ENCODE measurements at places on chromosomes 11 and 22.

- no peak for DNase-seq
These were observed 39.0 kb downstream of the ADAMTS8 start for GRCh38 chr11:130389335-130389935.

DNA sequence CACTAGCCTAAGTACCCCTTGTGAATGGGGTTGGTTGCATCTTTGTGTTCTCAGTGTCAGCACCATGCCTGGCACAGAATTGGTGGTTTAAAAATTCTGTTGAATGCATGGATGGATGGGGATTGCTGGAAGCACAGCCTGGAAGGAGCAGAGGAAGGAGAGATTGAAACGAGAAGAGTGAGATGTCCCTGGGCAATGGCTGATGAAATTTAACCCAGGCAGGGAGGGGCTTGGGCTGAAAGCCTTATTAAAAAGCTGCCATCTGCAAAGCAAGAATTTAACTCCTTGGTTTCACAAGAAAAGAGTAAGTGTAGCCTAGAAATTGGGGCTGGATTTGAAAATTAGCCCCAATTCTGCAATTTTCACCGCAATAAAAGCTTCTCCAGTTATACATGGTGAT lies 126.7 kb downstream of the TEAD1 start:
- no peak for DNase-seq

DNA sequence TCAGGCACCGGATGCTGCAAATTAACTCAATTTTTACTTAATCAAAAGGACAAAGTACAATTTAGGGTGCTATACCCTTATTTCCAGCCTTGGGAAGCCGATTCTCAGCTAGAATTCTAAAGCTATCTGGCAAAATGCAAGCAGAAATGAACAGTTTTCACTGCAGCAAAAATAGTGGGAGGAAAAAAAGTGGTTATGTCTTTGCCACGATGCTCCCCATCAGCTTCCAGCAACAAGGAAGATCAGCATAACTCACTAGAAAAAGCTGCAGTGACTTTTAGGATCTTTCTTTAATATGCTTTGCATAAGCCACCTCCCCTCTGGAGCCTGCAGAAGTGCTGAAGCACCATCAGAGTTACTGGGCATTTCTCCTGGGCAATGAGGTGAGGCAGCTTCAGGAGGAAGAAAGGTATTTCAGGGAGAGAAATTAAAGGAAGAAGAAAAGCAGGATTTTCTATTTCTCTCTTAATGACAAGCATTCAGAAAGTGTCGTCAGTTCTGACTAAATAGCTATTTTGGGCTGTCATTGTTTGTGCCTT lies 702.9 kb downstream of the DLG2 start:
- DNase-seq = no peak

GRCh38 chr22:19051381-19052072 lies 70.7 kb downstream of the DGCR2 start:
- DNase-seq = no peak

- no peak for DNase-seq
These were observed 42.8 kb downstream of the MED15 start for GRCh38 chr22:20550057-20550817.

GRCh38 chr11:64334764-64335735 lies 5.0 kb upstream of the CCDC88B start:
- DNase-seq = no peak

GRCh38 chr11:73401924-73402833 lies 26.0 kb downstream of the RELT start:
- no peak for DNase-seq

DNA sequence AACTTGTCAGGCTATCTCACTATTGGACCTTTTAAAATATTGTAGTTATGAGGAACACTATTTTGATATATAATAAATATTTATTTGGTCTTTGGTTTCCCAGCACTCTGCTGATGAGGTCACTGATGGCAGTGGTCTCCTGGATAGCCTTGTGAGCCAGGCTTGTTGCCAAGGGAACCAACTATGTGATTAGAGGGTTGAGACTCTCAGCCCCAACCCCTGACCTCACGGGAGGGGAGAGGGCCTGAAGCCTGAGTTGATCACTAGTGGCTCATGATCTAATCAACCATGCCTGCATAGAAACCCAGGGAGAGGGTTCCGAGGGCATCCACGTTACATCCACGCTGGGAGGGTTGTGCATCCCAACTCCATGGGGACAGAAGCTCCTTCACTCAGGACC lies 10.8 kb downstream of the PANX1 start:
- DNase-seq = no peak

DNA sequence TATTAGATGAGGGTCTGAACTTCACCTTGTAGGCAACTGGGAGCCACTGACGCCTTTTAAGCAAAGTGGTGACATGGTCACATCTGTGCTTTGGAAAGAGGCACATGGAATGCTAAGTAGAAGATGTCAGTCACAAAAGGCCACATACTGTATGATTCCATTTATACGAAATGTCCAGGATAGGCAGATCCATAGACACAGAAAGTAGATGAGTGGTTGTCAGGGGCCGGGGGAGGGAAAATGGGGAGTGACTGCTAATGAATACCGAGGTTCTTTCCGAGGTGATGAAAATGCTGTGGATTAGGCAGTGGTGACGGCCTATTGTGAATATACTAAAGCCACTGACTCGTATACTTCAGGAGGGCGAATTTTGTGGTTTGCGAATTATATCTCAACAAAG lies 20.6 kb downstream of the NECTIN1 start:
- DNase-seq = no peak

DNA sequence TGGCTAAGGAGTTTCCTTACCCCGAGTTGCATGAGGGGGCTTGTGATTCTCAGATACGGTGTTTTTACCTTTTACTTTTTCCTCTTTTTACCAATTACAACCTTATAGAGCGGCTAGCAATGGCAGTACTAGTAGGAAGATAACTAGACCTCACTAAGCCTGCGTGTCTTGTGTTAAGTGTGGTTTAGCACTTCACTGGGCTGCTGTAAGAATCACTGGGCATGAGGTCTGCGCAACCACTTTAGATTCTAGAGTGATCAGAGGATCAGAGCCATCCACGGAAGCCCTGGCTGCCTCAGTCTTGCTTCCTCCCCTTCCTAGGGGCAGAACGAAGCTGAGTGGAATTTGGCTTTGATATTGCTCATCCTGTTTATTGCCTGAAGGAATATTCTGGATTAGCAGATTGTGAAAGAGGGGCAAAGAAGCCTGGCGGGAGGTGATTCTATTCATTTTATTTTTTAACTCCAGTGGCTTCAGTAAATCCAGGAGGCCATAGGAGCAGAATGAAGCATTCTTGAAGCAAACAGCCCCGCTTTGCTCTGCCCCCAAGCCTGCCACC lies 88.5 kb downstream of the GRAMD1B start:
- no peak for DNase-seq

DNA sequence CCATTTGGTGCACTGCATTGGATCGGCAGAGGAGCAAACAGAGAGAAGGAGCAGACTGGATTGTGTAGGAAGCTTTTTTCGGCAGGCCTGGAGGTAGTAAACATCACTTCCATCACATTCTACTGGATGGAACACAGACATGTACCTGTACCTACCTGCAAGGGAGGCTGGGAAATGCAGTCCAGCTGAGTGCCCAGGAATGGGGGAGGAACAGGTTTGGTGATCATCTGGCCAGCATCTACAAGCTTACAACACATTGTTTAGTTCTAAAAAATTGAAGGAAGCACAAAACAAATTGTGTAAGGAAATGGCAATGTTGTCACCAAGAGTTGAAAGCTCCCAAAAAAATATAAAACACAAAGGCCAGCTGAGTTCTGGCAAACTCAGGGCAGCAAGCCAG lies 19.1 kb downstream of the SMIM38 start:
- no peak for DNase-seq

DNA sequence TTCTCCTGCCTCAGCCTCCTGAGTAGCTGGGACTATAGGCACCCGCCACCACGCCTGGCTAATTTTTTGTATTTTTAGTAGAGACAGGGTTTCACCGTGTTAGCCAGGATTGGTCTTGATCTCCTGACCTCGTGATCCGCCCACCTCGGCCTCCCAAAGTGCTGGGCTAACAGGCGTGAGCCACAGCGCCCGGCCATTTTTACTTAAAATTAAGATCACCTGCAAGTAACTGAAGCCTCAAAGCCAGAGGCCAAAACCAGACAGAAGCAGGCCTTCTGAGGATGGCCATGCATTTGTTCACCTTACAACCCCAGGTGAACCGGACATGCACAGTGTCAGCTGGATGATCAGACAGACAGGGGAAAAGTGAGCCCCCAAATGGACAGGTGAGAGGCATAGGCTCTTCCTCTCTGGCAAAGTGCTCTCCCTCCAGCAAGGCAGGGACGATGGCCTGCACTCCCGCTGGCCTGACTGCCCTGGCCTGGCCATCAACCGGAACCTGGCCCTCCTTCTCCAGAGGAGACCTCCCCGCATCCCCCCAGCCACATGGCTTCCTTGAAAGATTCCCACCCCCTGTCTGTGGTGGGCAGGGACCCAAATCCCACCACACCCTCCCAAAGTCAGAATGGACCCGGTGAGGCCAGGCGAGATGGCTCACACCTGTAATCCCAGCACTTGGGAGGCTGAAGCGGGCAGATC lies 25.9 kb downstream of the APOBEC3H start:
- no peak for DNase-seq

- no peak for DNase-seq
These were observed 8.1 kb downstream of the IGSF9B start for GRCh38 chr11:133948711-133949110.

DNA sequence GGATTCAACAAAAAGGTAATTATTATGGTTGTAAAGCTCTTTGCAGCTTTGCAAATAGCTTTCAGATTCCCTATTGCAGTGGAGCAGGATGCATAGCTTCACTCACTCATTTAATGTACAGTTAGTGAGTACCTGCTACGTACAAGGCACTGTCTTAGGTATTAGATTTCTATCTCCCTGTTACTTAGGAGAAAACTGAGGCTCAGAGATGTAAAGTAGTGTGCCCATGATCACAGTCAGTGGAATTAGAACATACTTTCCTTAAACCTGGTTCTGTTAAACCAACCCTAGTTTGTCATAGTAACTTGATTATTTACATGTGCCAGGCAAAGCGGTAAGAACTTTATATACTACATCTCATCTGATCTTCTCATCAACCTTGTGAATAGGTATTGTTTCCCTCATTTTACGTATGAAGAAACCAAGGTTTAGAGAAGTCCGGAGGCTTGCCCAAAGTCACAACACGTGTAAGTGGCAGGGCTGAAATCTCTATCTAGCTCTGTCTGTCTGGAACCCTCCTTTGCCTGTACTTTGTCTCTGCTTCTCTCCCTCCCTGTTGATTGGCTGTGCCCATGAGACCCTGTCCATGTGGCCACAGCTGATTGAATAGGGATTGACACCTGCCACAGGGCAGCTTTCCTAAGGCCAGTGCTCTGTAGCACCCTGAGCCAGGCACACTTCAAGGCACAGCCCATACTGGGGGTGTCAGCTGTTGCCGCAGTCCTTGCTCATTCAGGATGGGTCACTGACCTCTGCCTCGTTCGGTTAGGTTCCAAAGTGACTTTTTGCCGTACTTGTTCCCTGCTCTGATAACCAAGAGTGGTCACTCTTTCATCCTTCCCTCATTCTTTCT lies 63.8 kb upstream of the PRSS23 start:
- DNase-seq = no peak

DNA sequence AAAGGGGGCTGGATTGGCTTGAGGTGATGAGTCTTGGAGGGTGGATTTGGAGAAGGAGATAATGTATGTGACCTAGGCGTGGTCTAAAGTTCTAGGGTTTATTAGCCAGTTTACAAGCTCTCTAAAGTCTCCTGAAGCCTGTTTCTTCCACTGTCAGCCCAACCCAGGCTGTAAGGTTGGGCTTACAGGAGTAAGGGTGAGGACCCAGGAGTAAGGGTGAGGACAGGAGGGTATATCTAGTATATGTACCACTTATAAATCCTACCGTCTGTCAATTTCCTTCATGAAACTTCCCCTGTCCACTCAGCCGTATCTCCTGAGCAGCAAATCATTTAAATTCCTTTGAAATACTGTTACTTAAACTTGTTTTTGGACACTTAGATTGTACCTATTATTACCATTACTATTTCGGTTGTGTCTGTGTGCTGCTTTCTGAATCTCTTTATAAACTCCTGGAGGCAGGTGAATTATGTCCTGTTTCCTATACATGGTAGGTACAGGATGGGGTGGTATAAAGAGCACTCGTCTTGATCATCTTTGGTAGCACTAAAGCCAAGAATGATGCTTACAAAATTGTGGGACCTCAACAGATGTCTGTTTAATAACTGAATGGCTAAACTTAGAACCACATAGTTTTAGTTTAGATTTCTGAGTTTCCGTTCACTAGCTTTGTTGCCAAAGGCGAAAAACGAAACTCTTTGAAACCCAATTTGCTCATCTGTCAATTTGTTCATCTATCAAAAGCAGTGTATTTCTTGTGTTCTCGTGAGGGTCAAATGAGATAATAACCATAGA lies 192.0 kb downstream of the GRIK4 start:
- DNase-seq = no peak

- no peak for DNase-seq
These were observed 720.1 kb downstream of the DLG2 start for GRCh38 chr11:84906995-84907394.

GRCh38 chr11:16155448-16155847 lies 200.9 kb downstream of the SOX6 start:
- no peak for DNase-seq

DNA sequence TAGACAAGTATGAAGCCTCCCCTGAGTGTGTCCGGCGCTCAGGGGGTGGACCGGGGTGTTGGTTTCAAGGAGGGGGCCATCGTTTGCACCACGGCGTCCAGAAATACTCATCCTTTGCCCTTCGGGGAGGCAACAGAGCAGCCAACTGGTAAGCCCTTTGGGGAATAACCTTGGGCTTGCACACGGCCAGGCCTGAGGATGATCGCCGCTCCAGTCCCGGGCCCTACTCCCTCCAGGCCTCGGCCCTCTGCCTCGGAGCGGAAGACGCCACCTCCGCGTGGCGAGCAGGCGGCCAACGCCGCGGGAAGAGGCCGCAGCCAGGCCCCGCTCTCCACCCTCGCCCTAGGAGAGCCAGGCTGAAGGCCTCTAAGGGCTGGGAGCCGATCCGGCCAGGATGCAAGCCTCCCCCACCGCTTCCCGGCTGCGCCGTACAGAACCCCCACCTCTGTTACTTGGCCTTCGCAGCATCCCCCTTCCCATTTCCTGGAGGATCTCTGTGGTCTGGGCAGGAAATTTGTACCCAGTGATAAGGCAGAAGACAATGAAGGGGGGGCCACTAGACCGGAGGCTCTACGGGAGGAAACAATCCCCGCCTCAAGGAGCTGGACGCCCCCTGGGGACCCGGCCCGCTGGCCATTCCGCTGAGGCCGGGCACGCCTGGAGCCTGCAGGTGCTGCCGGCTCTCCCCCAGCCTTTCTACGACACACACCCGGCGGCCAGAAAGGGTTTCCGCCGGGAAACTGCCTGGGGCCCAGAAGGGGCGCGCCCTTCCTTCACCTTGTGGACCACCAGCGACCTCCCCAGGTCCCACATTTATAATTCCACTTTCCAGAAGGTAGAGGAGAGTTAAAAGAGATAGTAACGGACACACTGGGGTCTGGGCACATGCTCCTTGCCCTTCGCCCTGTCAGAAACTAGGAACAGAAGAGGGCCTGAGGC lies 2.6 kb downstream of the ESAM start:
- no peak for DNase-seq

- no peak for DNase-seq
These were observed 21.8 kb upstream of the PPP6R3 start for GRCh38 chr11:68438658-68439259.

- no peak for DNase-seq
These were observed 7.6 kb downstream of the KCNJ5 start for GRCh38 chr11:128898580-128899344.

Measured in CD4-positive, alpha-beta T cell treated with Interleukin-6 at 100 ng/mL for 8 hours (primary cell).